ENCODE measurements at places on chromosomes 11 and 22.

DNA sequence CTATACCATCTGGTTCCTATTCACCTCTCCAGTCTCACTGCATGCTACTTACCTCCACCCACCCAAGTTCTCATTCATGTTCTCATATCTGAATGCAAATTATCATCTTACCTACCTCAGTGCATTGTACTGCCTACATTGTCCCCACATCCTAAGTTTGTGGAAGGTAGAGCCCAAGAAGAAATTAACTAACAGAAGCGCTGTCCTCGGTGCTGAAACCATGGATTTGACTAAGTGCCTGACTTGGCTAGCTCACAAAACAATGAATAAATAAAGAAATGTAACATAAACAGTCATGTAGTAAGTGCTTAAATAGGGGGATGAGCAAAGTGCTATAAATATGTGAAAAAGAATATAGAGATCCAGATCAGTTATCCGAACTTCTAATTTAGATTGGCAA, 63.2 kb downstream of the GRIA4 start:
- DNase-seq, result no peak

GRCh38 chr11:12212174-12212820, 101.9 kb downstream of the MICAL2 start:
- no peak for DNase-seq

DNA sequence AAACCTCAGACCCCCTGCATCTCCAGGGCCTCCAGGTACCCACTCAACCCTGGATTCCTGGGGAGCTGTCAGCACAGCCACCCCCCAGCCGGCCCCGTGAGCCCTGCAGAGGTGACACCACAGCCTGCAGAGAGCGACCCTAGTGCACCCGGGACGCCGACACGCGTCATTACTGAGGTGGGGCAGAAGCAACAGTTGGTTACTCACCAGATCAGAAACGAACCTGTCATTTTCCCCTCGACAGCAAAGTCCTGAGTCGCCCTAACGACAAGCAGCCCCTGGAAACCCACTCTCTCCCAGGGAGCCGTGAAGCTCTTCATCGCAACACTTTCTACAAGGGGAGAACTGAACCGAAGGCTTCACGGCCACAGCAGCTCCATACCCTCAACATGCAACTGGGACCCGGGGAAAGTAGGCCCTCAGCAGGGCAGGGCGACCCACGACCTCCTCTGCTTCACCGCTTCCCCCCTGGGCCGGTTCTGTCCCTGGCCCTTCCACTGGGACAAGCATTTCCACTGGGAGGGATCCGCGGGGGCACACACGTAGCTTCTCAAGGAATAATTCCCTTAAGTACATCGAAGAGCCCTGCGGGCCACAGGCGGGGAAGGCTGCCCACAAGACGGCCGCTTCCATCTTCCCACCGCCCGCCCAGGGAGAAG, 1.6 kb downstream of the BRD1 start:
- no peak for DNase-seq

DNA sequence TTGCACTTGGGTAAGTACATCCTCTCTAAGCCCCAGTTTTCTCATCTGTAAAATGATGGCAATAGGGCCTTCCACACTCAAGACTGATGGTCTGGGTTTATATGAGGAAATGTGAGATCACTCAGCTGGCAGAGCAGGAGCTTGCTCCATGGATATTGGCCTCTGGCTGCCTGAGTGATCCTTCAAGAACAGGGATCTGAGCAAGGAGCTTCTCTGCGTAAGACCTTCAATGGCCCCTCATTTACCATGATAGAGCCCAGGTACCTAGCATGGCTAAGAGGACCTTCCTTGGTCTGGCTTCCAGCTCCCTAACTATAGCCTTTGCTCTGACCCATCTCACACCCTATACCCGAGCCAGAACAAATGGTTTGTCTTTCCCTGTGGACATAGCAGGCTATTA, 5.5 kb downstream of the ROBO4 start:
- no peak for DNase-seq

GRCh38 chr11:115222863-115223530, 281.2 kb downstream of the CADM1 start:
- DNase-seq, result no peak

- no peak for DNase-seq
These were observed 76.1 kb downstream of the KIRREL3 start for GRCh38 chr11:126924376-126925040.

DNA sequence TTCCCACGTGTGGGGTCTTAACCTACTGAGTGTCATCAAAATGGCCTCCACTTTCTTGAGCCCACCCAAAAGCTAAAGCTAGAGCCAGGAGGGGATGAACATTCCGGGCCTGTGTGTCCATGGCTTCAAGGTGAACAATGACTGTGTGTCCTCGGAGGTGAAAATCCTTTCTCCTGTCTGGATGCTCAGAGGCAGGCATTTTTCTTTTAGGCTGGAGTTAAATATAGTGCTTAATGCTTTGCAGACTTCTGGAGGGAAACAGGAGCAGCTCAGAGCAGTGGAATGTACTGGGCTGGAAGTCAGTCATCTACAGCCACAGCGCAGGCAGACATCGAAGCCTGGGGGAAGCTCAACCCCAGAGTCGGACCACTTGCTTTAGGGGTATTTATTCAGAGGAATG, 68.6 kb upstream of the TMEM45B start:
- no peak for DNase-seq

DNA sequence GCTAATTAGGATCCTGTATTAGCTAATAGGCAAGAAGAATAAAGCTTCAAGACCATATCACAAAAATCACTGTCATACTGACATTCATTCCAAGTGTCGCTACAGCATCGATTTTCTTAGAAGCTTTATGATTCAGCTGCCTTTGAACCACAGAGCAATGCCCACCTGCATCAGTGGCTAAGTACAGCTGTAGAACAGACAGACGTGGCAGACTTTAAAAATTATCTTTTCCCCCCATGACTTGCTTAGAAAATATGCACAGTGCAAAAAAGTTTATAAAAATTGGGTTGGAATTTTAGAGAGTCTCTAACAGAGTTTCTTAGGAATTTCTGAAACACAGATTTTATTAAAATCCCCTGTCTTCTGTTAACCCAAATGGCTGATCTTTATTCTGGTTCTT, 120.8 kb downstream of the CADM1 start:
- DNase-seq, result no peak

- DNase-seq, result no peak
These were observed 59.2 kb upstream of the CD5 start for GRCh38 chr11:61042961-61043540.

- no peak for DNase-seq
These were observed 658 bp downstream of the C11orf71 start for GRCh38 chr11:114399490-114400215.

- DNase-seq, result no peak
These were observed 26.3 kb upstream of the HMGXB4 start for GRCh38 chr22:35230839-35231584.

DNA sequence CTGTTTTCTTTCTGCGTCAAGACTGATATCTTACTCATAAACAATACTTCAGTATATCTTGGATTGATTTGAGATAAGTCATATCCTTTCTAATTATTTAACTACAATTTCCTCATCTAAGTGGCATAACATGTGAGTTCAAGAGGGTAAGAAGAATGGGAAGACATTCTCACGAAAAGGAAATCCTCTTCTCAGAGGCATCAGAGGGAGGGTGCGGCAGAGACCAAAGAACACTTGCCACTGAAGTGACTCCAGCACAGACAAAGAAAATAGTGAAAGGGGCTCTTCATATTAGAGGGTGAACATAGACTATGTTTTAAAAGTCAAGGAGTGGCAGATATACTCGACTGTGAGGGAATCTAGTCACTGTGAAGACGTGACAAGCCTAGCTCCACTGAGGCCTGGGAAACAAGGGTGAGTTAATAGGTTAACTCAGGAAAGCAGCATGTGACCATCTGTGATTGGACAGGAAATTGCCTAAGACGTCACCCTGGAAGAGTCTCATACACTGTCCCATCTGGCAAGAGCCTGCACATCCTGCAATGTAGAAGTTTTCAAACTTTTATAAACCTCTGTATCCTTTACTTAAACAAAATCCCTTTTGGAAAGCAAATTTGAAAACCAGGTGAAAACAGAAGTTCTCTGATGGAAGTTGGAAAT, 1.9 kb upstream of the MMP1 start:
- no peak for DNase-seq

- DNase-seq, result no peak
These were observed 29.8 kb upstream of the MSANTD2 start for GRCh38 chr11:124829986-124830385.

DNA sequence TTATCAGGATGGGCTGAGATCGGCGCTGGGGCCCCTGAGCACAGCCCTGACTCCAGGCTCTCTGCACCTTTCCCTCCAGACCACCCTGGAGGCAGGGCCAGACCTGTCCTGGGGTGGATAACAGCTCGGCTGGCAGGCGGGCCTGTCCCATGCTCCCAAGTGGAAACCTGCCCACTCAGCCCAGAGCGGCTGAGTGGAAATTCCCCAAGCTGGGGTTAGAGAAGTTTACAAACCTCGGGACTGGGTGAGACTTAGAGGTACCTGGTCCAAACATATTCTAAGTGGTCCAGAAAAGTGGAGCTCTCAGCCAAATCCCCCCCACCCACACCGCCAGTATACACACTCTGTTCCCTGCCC, 4.8 kb upstream of the FXYD2 start:
- no peak for DNase-seq

DNA sequence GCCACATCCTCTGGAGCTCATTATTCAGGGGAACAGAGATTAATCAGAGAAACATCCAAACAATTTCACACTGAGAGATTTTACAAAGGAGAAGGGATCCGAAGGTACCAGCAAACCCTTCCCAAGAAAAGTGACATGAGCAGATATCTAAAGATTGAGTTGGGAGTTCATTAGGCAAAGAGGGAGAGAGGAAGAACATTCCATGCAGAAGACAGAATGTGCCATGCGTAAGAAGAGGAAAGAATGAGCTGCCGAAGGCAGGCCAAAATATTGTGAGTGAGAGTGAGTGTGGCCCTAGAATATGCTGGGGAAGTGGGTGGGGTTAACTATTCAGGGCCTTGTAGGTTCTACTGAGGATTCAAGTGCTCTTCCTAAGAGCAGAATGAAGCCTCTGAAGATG, 50.0 kb upstream of the LYVE1 start:
- no peak for DNase-seq

DNA sequence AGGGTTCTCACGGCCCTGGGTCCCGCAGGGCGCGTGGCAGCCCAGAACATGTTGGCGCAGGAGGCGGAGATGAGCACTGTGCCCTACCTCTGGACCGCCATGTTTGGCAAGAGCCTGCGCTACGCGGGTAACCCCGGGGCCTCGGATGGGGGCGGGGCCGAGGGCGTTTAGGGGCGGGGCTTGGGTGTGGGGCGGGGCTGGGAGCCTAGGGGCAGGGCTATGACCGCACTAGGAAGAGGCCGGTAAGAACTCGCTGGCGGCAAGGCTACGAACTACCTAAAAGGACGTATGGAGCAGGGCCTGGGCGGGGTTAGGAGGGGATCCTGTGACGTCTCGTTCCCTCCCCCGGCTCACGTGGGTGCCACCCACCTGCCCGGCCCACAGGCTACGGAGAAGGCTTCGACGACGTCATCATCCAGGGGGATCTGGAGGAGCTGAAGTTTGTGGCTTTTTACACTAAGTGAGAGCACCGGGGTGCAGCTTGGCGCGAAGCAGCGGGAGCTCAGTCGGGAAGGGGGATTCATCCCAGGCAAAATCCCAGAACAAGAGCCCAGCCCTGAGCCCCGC, 2.8 kb upstream of the LZTR1 start:
- DNase-seq, result peak; percentile 38

- DNase-seq, result no peak
These were observed 306.8 kb downstream of the TBC1D22A start for GRCh38 chr22:47069270-47069669.

- no peak for DNase-seq
These were observed 8.3 kb upstream of the POU2AF1 start for GRCh38 chr11:111387363-111387762.

- no peak for DNase-seq
These were observed 10.3 kb upstream of the OMP start for GRCh38 chr11:77092382-77092781.

DNA sequence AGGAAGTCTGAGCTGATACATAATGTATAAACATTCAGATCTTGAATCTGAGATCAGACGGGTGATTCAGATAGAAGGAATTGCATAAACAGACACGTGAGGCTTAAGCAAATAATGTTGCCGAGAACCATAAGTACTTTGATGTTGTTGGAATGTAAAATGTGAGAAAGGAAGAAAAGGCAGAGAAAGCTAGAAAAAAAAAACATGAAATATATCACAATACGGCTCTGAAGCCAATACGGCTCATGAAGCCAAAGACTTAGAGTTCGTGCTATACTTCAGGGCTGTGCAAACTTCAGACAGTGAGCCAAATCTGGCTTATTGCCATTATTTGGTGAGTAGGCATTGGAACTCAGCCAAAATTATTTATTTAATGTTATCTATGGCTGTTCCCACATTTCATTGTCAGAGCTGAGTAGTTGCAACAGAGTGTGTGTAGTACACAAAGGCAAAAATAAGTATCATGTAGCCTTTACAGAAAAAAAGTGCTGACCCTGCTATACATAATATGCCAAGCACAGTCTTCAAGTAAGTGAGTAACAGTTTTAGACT, 673.3 kb downstream of the CNTN5 start:
- DNase-seq, result no peak

DNA sequence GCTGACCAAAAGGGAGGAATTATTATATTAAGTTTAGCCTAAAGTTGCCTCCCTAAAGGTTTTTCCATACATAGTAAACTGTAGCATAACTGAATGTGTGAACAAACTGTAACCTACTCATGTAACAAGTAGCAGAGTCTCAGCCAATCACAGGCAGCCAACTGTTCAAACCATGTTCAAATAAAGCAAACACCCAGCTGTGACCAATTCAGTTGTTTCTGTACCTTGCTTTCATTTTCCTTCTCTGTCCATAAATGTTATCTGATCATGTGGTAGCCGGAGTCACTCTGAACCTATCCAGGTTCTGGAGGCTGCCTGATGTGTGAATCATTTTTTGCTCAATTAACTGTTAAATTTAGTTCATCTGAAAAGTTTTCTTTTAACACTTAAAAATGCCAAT, 373.5 kb downstream of the GUCY1A2 start:
- no peak for DNase-seq

- DNase-seq, result no peak
These were observed 218.2 kb upstream of the CARD18 start for GRCh38 chr11:105357764-105358163.

GRCh38 chr11:60970369-60970774, 1.1 kb upstream of the CD6 start:
- DNase-seq, result peak; percentile 63

GRCh38 chr22:45296628-45297297, 12.0 kb downstream of the UPK3A start:
- DNase-seq, result no peak

GRCh38 chr11:47245611-47246357, 2.8 kb downstream of the ACP2 start:
- no peak for DNase-seq

GRCh38 chr11:1706634-1707400, 9.8 kb downstream of the KRTAP5-6 start:
- no peak for DNase-seq

- no peak for DNase-seq
These were observed 303.5 kb downstream of the TBC1D22A start for GRCh38 chr22:47065756-47066615.

GRCh38 chr22:41565403-41566054, 4.7 kb downstream of the CSDC2 start:
- no peak for DNase-seq

Measured in activated naive CD4-positive, alpha-beta T cell (primary cell).